HAP-1 (cell line): ENCODE measurements at places on chromosomes 11 and 22.
A peak's percentile ranks its signal among the peaks of the same experiment; 100 is the strongest.

DNA sequence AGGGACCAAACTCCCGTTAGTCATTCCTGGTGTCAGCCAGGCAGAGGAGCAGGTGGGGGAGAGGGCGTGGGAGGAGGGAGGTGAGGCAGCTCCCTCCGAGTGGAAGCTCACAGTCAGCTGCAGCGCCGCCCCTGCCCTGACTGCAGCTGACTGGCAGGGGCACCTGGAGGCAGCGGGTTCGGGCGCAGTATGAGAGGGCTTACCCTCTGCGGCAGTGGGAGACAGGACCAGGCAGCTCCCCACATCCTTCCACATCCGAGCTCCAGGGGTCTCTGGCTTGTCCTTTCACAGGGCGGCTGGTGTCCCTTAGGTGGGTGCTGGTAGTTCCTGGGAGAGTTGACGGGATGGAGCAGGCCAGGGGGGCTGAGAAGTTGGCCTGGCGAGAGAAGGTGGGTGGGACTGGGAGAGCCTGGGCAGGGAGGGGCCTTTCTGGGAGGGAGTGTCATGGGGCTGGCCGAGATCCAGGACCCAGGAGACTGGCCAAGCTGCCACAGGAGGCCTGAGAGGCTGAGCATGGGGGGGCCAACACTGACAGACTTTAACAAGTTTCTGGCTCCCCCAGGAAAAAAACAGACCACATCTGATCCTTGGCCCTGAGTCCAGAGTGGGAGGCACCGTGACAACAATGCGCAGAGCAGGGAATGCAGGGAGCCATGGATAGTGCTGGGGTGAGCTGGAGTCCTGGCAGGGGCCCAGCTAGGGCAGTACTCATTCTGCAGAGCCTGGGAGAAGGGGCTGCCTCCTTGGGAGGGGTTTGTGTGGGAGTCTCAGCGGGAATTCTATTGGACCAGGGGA is 4.9 kb downstream of the ADORA2A start:
- no peak for DNase-seq

DNA sequence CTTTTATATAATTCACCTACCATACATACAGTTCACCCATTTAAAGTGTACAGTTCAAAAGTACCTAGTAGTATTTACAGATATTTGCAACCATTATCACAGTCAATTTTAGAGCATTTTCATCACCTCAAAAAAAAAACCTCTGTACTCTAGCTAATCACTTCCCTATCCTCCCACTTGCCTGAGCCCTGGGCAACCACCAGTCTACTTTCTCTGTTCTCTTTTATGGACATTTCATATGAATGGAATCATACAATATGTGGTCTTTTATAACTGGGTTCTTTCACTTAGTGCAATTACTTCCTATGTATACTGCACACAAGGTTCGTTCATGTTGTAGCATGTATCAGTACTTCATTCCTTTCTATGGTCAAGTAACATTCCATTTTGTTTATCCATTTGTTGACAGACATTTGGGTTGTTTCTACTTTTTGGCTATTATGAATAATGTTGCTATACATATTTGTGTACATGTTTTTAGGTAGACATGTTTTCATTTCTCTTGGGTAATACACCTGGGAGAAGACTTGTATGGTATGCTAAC is 17.8 kb upstream of the NEU3 start:
- no peak for DNase-seq

DNA sequence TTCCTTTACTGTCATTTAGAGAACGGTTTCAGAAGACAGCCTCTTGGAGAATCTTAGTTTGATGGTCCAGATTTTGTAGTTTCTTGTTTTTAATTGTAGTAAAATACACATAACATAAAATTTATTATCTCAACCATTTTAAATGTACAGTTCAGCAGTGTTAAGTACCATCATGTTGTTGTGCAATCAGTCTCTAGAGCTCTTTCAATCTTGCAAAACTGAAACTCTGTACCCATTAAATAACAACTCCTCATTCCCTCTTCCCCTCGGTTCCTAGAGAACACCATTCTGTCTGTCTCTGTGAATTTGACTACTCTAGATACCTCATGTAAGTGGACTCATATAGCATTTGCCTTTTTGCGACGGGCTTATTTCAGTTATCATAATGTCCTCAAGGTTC is 69.8 kb downstream of the GRIK4 start:
- no peak for DNase-seq

DNA sequence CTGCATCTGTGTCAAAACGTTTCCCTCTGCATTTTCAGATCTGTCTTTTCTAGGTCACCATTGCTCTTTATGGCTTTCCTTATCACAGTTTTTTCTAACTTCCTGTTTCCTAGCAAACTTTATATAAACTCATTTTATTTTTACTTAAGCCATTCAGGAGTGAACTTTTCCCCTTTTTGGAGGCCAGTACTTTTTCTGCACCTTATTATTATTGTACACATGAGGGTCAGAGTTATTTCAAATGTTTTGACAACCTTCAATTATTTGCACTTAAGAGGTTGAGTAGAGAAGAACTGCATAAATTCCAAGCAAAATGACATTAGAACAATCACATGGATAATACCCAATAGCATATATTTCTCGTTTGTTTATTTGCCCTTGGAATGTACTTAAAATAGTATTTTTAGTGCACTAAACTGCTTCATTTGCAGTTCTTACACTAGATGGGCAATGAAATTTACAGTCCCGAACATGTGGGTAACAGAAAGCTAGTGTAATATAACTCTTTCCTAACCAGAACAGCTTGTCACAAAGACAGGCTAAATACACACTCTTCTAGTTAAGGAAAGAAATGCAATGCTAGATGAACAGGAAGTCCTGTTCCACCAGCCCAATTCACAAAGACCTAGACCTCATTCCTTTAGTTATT is 79.5 kb downstream of the UBASH3B start:
- no peak for DNase-seq

DNA sequence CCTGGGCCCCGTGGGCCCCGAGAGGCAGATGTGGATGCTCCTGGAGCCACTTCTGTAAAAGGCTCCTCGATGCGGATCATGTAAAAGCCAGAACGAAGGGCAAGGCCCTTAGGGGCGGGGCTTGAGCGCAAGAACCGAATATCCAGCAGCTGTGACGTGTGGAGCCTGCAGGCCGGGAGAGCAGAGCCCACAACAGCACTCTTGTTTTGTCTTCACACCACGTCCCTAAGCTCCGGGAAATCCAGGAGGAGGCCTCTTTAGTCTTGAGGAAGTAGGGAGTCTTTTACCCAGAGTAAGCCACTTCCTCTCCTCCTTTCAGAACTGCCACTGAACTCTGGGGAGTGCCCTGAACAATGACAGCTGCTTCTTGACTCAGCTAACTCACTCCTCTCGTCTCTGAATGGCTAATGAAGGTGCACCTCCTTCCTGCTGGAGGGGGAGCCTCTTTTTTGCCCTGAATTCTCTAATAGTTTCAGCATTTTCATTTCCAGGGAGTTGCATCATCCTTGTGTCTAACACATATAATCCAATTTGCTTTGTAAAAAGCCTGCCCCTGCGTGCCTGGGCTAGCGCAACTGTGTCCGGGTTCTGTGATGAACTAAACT is 12.5 kb downstream of the L3MBTL2 start:
- DNase-seq, result no peak

GRCh38 chr22:31969789-31970489 is 25.6 kb downstream of the YWHAH start:
- DNase-seq, result peak; percentile 80

GRCh38 chr22:50507991-50508884 is at the start of gene NCAPH2:
Gene NCAPH2, plus strand, starts transcription at chr22:50508224. Its CDS starts 114 bp downstream, at chr22:50508338.
- DNase-seq, result peak; percentile 97

GRCh38 chr11:116613206-116613875 is 159.4 kb downstream of the BUD13 start:
- no peak for DNase-seq

- DNase-seq, result no peak
Observed at GRCh38 chr22:38935616-38936015, 21.8 kb upstream of the APOBEC3A start.

- DNase-seq, result no peak
Observed at GRCh38 chr11:17791144-17791543, 56.6 kb downstream of the KCNC1 start.

GRCh38 chr11:83024270-83024854 is 47.3 kb downstream of the RAB30 start:
- DNase-seq, result no peak

DNA sequence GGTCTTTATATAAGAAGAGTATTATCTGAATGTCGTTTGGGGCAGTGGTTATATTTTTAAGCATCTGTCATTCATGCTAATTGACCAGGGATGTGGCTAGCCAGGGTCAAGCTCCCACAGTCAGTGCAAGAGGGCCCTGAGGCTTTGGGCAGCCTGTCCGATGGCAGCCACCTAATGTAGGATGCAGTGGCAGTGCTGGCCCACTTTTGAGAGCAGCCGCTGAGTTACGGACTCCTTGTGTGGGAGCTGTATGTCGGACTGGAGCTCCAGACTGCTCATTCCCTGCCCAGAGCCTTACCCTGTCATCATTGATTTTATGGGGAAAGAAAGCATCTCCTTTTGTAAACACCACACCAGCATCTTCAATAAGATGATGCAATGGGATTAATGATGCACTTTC is 99.5 kb downstream of the SYT9 start:
- no peak for DNase-seq

- DNase-seq, result peak; percentile 42
Observed at GRCh38 chr22:45072322-45072903, 62.6 kb upstream of the PHF21B start.

DNA sequence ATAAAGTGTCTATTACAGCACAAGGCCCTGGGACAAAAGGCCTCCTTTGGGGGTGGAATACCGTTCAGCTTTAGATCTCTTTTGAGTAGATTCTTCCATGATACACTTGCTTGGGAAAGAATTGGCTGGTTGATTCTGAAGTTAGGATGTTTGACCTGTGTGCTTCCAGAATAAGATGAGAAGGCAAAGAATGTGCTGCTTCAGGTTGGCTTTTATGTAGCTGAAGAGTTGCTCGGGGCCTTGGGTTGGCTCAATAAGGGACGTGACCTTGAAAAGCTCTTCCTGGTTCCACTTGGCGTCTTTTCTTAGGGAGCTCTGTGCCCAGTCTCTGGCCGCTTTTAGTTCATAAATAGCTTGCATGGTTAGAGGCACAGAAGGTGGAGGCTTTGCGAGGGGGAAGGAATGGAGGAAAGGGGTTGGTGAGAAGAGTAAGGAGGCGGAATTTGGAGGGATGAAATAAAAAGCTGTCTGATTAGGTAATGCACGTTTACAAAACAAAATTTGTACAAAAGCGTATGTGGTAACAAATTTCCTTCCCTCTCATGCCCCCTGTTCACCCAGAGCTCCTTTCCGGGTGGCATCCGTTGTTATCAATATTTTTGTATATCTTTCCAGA is 4.2 kb upstream of the SORL1-AS1 start:
- no peak for DNase-seq

DNA sequence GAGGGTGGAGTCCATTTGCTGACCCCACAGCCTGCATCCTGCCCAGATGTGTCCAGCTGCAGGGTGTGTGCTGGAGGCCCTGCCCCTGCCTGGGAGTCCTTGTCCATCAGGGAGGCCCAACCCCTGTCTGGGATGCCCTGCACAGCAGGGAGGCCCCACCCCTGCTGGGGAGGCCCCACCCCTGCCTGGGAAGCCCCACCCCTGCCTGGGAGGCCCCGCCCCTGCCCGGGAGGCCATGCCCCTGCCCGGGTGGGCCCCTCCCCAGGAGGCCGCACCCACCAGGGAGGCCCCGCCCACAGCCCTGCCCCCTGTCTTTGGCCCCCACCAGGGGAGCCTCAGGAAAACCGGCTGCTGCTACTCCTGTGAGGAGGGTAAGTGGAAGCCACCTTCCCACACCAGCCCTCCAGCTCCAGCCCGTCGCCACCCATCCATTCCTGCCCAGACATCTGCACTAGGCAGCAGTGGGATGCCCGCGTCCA is 37.2 kb downstream of the MUC5B start:
- DNase-seq, result peak; percentile 62

DNA sequence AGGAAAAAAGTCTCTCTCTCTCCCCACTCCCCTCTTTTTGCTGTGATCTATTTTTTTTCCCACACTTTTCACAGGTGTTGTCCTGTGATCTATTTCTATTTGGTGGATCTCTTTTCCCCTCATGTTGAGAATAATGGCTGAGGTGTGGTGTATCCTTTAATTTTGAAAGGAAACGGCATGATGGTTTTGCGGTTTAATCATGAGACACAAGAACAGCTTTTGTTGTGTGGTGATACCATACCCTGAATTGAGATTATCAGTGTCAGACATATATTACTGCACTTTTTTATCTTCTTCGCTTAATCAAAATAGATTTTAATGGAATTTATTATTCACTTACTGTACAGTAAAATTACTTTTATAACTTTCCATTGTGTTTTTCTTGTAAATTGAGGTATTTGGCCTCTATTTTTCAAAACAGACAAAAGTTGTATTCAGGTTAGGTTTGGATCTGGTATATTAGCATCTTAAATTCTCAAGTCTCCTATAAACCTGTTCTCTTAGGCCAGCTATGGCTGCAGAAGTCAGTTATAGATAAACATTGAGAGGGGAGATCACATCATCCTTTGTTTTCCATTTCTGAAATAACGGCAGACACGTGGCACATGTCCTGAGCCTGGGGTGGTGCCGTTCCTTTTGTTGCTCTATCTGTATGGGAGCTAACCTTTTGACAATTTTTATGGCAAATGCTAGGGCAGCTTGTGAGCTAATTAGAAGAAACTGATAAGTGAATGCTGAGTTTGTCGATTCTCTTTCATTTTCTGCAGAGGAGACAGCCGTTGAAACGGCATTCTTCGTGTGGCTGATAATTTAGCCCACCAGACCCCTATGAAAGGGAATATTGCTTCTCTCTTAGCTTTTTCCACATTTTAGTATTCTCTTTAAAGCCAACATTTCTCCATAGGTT is 25.8 kb downstream of the NF2 start:
- no peak for DNase-seq

DNA sequence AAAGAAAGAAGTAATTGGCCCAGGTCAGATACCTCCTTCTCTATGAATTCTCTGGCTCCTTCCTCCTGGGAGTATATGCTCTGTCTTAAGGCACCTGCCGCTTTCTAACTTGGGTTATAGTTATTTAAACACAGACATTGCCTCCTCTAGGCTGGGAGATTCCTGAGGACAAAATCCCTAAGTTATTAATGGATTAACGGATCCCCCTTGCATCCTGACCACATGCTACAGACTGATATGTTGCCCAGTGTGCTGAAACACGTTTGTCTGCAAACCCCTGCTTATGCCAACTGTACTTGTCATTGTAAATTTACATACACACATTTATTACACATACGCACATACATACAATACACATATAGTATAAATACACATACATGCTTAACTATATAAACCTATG is 35.3 kb downstream of the PACSIN2 start:
- DNase-seq, result no peak

GRCh38 chr11:129825380-129825779 is 9.7 kb downstream of the TMEM45B start:
- DNase-seq, result no peak

GRCh38 chr11:20530942-20531703 is 68.3 kb upstream of the SLC6A5 start:
- no peak for DNase-seq

- DNase-seq, result no peak
Observed at GRCh38 chr22:17655289-17655688, 16.7 kb downstream of the BCL2L13 start.

GRCh38 chr11:106644824-106645223 is 373.5 kb downstream of the GUCY1A2 start:
- no peak for DNase-seq

- DNase-seq, result no peak
Observed at GRCh38 chr11:96396637-96397036, 6.8 kb downstream of the JRKL start.

- DNase-seq, result no peak
Observed at GRCh38 chr22:38569181-38569971, 607 bp downstream of the DMC1 start.

- DNase-seq, result no peak
Observed at GRCh38 chr22:49204599-49205482, 622.8 kb downstream of the BRD1 start.
